ENCODE measurements at places on chromosomes 2 and 18. TPM values are rescaled to one million over a fixed set of nuclear protein-coding genes. Genes with fewer than 3 reads are reported as not detected.

DNA sequence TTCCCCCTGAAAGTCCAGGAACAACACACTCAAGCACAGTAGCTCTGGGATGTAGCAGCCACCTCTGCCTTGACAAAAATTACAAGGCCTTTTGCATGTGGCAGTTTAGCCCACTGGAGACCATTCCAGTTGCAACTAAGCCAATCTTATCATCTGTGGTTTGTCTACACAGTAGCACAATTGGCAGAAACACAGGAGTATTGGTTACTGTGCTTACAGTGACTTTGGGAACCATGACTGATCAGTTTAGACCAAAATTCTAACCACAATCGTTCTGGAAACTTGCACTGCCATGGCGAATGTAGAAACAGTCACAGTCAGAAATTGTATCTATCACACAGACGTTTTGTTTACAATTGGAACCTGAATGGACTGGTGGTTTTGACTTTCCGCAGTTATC, 403.7 kb upstream of the MEIS1 start:
- no peak for DNase-seq

- DNase-seq, result no peak
Observed at GRCh38 chr2:193627187-193627926, 1432.6 kb upstream of the TMEFF2 start.

DNA sequence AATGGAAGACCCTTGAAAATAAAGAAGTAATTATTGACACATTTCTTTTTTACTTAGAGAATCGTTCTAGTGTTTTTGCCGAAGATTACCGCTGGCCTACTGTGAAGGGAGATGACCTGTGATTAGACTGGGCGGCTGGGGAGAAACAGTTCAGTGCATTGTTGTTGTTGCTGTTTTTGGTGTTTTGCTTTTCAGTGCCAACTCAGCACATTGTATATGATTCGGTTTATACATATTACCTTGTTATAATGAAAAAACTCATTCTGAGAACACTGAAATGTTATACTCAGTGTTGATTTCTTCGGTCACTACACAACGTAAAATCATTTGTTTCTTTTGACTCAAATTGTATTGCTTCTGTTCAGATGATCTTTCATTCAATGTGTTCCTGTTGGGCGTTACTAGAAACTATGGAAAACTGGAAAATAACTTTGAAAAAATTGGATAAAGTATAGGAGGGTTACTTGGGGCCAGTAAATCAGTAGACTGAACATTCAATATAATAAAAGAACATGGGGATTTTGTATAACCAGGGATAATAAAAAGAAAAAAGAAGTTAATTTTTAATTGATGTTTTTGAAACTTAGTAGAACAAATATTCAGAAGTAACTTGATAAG, 3.3 kb downstream of the PMAIP1 start:
- DNase-seq, result no peak

GRCh38 chr18:72700961-72701710, 157.0 kb upstream of the CBLN2 start:
- DNase-seq, result no peak

- DNase-seq, result no peak
Observed at GRCh38 chr2:240962300-240963064, 35.9 kb upstream of the SNED1 start.

GRCh38 chr2:71544919-71545571, 91.7 kb downstream of the DYSF start:
- DNase-seq, result no peak

GRCh38 chr2:124315221-124315880, 290.3 kb downstream of the CNTNAP5 start:
- DNase-seq, result no peak

DNA sequence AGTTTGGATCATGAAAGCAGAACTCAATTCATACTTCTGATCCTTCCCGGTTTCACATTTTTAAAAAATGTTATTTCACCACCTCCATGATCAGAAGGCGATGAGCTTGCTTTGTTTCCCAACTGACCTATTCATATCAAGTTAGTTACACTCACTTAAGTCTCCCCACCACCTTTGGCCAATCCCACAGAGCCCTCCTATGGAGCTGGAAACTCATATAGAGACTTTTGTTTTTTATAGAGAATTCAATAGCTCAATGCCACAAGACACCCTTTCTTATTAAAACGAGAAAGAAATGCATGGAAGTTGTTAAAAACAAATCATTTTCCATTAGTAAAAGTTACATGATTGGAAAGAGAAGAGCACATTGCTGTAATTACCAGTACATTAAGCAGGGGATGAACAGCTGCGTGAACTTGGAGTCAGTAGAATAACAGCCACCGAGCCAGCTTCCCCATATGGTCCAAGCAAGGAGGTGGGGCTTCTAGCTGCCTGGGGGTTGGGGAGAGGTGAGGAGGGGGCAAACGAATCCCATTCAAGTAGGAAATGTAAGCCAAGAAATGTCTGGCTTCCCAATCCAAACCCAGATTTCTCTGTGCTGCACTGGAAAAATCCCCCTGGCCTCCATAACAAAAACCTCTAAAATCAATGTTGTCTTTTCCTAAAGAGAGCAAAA, 614.5 kb downstream of the IRS1 start:
- DNase-seq, result no peak

GRCh38 chr18:8503248-8503647, 106.0 kb upstream of the RAB12 start:
- no peak for DNase-seq

DNA sequence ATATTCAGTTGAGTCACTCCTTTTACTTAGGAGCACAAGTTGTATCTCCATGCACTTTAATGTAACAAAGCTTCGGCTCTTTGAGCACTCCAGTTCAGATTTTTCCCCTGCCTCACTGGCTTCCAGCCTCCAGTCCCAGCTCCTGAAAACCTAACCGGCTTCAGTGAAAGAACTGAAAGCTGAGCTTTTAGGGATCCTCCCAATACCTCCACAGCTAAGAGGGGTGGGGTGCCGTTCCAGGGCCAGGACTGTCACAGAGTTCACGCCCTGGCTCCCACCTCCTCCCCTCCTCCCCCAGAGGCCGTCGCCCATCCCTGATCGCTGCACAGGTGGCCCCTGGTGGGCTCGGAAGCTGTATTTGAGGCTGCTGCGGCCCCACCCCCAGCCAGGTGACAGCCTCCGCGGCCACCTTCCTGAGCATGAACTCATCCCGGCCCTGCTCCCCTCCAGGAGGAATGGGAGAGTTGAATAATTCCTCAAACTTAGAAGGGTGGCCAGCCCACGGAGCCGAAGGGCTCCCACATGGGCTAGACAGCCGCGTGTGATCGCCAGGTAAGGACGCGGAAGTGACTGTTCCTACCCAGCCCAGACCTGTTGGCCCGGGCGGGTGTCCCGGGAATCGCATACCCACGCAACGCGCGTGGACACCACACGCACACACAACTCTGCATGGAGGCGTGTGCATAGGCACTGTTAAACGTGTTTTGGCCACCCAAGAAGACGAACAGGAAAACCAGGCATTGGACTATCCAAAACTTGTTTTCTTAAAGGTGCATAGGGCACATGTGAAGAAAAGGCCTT, 1.8 kb downstream of the MYO5B start:
- DNase-seq, result no peak

- DNase-seq, result peak; percentile 70
Observed at GRCh38 chr2:36355151-36355889, at the start of gene CRIM1. Gene CRIM1 (plus strand): TSS chr2:36355778. CDS start chr2:36356293, 515 bp downstream.

DNA sequence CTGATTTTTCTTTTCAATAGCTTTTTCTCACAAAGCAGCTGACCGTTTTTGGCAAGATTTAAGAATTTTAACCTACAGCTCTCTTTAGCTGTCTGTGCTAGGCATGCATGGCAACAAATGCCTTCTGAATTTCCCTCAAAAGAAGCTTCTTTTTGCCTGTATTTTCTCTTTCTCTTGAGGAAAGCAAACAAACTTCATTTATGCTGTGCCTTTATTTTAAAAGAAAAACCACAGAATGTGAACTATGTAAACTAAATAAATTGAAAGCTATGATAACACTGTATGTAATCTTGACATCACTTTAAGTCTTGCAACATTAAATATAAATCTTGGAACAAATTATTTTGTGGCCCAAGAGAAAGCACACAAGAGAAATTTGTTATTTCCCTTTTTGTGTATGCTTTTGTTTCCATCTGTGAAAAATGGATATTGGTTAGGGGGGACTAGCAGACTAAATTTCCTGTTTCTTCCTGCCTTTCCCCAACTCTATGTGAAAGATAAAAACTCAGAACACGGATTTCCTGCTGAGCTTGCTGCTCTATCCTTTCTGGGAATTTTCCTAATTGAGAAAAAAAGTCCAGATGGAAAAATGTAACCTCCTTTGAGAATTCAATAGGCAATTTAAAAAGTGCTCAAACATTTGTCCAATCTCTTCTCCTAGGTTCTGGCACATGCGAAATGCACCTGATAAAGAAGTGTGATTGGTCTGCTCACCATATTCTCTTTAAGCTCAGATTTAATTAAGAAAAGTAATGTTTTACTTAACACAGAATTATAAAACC, 20.9 kb upstream of the TFPI start:
- no peak for DNase-seq

GRCh38 chr18:22999647-23000046, 66.5 kb downstream of the RBBP8 start:
- DNase-seq, result no peak

- DNase-seq, result no peak
Observed at GRCh38 chr2:1751767-1752725, 7.7 kb upstream of the PXDN start.

GRCh38 chr18:79965119-79965902, 868 bp downstream of the HSBP1L1 start:
- DNase-seq, result peak; percentile 31

DNA sequence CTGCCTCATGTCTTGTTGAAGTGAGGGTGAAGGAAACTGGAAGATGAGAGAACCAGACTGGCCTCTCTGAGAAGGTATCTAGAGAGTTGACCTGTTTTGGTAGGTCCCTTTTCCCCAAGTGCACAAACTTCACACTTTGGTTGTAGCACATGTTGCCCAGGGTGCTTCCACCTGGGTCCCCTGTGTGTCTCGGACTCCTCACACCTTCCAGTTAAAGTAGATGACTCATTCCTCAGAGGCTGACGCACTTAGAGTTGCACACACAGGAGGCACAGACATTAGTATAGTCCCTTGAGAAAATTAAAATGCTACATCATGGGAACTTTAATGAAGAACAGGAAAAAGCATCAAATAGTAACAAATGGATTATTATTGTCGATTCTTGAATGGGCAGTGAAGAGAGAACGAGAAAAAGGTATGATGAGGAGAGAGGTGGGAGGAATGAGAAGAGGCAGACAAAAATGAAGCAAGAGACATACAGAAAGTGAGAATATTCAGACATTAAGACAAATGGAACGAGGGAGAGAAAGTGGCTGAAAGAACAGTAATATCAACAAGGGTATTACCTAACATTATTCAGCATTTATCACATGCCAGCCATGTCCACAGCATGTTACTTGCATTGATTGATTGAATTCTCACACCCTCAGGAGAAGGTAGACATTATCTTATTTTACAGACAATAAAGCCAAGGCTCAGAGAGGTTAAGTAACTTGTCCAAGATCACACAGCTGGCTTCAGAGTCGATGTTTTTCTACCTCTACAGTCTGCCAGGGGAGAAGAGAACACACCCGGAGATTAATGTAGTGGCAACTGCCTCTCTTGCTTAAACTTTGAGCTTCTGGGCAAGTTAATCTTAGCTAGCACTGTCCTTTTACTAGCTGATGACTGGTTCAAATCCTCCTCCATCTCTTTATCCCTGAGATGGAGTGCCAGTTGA, 68.6 kb downstream of the FHOD3 start:
- DNase-seq, result no peak

GRCh38 chr2:8138923-8139667, 542.8 kb upstream of the ID2 start:
- no peak for DNase-seq

- DNase-seq, result no peak
Observed at GRCh38 chr2:13021470-13021957, 304.8 kb downstream of the TRIB2 start.

DNA sequence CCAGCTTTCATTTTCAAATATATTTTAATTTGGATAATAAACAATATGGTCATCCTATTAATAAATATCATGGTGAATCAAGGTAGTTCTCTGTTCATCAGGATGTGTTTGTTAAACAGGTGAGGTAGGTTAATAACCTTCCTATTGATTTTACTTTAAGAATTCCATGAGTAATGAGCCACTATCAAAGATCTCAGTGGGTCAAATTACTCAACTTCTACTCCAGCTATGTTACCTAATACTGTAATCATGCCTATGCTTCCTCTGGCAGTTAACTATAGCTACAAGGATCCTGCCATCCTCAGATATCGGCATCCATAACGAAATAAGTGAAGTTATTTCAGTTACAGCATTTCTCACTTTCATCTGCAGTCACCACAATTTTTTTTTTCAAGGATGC, 289.6 kb upstream of the SLC8A1 start:
- DNase-seq, result no peak

DNA sequence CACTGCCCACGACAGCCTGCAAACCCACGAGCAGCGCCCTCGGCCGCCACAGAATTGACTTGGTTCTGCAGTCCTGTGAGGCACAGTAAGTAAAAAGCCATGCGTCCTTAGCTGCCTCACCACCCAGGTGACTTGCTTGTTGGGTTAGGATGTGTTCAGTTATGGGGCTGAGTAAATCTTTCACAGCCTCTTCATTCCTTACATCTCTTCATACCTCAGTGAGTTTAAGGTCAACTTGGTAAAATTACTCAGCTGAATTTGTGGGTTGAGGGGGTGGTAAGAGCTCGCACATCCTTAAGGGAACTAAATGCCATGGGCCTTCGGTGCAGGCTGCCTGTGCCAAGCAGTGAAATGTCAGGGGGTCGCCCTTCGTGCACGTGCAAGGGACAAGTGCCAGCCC, 165.2 kb upstream of the ALKAL2 start:
- no peak for DNase-seq

GRCh38 chr18:70998490-70998889, 709.6 kb downstream of the SOCS6 start:
- DNase-seq, result no peak

GRCh38 chr2:144225076-144225475, 294.8 kb downstream of the ZEB2 start:
- DNase-seq, result no peak

GRCh38 chr18:5197032-5197434, at the start of gene AKAIN1:
Gene AKAIN1 (minus strand): TSS chr18:5197257. CDS start chr18:5197053, 204 bp downstream.
- peak; percentile 54 for DNase-seq

DNA sequence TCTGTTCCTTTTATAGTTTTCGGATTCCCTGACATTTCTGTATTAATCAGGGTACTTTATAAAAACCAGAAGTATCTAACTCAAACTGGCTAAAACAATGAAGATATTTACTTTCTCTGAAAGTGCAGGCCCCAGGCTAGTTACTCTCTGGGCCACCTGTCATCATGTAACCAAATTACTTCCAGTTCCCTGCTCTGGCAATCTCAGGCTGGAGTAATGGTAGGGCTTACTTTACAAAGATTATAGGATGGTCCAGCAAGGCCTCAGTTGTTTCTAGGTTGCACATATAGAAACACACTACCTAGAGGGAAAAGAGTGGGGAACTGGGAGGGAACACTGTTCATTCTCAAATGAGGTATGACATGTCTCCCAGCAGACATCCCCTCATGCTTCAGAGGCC, 74.8 kb downstream of the CHST9 start:
- DNase-seq, result no peak

The GPR17 gene
- not detected for total RNA-seq

The CIAO1 gene
- total RNA-seq, result 69.7 TPM

The ALLC gene
- total RNA-seq, result not detected

The SIX3 gene
- not detected for total RNA-seq

The ARMC9 gene
- total RNA-seq, result 3.9 TPM

The ARHGEF4 gene
- total RNA-seq, result 2.8 TPM

The UGT1A4 gene
- total RNA-seq, result not detected

The KLF7 gene
- total RNA-seq, result 10.1 TPM

The NFU1 gene
- total RNA-seq, result 50.9 TPM

The NR4A2 gene
- 47.7 TPM for total RNA-seq

The RNU2-63P gene
- 39.1 TPM for total RNA-seq

The E2F6 gene
- 14.1 TPM for total RNA-seq

The RAX gene
- not detected for total RNA-seq

The FZD7 gene
- total RNA-seq, result 0.68 TPM

The PROKR1 gene
- 0.52 TPM for total RNA-seq

The MYCN gene
- total RNA-seq, result 0.16 TPM

Measured in activated naive CD8-positive, alpha-beta T cell treated with anti-CD3 and anti-CD28 coated beads for 36 hours (primary cell).